ENCODE measurements at places on chromosomes 4 and X. TPM values are rescaled to one million over a fixed set of nuclear protein-coding genes. Genes with fewer than 3 reads are reported as not detected.

DNA sequence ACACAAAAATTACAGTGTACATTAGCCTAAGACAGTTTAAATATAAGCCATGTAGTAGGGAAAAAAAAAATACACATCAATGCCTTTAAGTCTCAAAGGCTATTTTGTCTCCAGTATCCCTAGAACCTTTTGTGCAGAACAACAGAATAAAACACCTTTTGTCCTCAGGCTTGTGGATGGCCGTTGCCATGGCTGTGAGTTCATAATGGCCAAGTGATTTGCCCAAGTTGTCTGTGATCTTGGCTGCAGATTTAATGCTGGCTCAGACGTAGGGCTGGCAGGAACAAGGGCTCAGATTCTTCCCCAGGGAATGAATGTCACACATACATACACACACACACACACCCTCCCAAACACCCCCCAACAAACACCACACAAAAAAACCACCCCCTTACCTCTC lies 25.3 kb downstream of the GPM6B start:
- no peak for DNase-seq

DNA sequence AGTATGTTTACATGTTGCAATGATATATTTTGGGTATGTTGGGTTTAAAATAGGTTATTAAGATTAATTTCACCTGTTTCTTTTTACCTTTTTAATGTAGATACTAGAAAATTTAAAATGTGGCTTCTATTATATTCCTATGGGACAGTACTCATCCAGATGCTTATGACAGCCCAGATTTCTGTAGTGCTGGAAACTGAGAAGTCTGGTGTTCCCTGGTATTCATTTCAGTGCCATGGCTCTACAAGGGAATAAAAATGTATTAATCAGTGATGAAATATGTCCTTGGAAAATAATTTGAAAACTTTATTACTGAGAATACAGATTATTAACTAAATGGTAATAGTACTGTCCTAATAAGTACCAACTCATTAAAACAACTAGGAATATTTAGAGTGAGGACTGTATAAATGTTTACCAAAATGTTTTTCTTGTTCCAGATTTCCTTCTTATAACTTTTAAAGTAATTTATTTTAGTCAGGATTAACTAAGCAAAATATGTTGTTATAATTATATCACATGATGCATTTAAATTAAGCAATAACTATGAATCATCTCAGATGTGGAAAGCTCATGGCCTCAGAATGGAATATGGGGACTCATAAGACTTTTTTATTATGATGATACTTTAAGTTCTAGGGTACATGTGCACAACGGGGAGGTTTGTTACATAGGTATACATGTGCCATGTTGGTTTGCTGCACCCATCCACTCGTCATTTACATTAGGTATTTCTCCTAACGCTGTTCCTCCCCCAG lies 25.3 kb downstream of the ARHGAP24 start:
- DNase-seq, result no peak

- no peak for DNase-seq
Observed at GRCh38 chr4:128060121-128060698, 902 bp upstream of the LARP1B start.

DNA sequence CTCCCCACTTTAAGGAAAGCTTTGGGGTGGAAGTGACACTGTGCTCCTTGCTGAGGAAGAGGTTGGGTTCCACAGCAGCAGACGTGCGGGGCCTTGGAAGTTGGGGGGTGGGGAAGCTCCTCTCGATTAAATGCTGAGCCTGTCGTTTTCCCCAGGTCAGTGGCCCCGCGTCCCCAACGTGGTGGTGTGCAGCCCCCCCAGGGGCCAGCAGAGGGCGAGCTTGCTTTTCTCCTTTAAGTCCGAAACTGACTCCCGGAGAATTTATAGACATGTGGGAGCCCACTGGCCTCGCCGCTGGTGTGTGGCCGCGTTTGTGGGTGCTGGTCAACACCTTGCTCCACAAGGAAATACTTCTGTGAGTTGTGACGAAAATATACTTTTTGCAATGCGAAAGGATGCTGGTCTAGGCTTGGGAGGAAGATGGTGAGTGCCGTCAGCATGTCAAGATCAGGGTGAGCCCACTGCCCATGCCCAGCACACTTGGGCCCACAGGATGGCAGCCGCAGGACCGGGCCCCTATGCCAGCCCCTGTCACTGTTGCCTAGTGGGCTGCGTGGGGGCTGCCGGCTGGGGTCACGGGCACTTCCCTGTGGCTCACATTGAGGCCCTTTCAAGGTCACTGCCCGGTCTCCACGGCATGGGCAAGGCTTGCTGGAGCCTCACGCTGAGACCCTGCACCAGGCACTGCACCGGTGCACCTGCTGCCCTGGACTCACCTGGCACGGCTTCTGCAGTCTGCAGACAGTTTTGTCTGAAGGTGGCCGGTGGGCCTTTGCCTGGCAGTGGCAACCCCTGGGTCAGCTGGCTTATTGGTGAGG lies 9.4 kb downstream of the UVSSA start:
- DNase-seq, result peak; percentile 69

DNA sequence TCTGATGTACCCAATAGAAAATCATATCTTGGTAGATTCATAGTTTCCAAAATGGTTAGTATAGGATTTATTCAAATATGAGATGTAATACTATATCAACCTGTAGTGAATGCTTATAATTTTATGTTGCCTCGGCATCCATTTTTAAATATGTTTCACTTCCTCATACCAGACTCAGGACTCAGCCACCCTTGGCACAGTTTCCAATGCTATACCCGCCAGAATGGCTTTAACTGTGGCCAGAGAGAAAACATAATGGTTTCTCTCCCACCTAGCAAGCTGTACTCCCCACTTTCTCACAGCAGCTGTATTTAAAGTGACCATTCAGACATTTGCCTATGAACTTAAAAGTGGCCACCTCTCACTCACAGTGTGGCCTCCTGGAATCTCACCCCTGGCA lies 466.6 kb upstream of the PABPC4L start:
- DNase-seq, result no peak

DNA sequence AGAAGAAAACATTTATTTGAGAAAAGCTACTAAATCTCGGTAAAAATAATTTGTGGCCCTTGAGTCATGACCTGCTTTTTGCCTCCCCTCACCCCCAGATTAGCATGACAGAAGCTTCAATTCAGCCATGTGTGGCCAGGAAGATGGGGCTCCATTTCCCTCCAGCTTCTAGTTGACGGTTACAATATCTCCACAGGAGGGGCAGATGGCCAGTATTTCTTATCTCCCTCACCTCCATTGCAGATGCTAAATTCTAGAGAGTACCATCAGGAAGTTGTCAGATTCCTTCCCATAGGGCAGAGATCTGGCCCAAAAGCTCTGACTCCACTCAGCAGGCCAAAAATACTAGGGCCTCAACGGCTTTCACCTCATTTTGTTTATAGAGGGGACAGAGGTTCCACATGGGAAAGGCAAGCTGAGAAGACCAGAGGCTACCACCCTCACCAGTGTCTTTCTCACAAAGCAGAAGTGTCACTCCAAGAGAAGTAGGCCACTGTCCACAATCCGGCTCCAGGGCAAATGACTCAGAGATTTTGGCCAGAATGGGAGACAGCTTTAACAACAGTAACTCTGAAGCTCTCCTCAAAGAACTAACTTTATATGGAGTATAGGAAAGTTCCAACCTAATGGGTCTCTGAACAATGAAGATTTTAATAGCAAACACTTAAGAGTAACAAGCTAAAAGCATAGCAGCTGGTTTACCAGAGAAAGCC lies 108.3 kb downstream of the TBC1D19 start:
- no peak for DNase-seq

GRCh38 chr4:118340109-118340508 lies 12.7 kb downstream of the PRSS12 start:
- DNase-seq, result no peak

GRCh38 chr4:97759785-97760184 lies 383.5 kb downstream of the STPG2 start:
- no peak for DNase-seq

DNA sequence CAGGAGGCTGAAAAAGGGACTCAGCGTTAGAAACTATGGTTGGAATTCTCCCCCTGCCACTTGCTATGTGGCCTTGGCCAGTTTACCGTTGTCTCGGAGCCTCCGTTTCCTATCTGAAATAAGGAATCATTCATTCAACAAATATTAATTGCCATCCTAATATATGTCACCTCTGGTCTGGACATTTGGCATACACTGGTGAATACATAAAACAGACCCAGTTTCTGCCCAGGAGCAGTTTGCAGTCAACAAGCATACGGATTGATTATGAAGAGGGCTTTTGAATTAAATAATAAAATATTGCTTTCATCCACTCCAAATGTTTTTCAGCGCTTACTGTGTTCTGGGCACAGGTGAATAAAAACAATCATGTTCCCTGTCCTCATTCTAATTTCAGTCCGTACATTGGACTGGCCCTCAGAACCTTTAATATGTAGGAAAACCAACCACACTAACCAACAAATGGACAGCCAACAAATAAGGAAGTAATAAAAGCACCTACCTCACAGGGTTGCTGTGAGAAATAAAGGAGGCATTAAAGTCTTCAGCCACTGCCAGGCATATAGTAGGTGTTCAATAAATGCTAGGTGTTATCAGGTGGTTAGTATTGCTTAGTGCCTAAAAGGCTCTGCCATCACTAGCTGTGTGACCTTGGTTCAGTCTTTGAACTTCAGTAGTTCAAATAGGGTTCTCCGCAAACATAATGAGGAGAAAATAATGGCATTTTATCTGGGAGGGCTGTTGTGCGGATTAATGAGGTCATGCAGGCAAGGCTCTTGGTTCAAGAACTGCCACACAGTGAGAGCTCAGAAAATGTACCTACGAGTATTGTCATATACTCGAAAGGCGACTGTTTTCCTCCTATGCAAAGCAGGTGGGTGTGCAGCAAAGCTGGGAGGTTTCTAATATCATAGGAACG lies 7.3 kb upstream of the GSX2 start:
- DNase-seq, result no peak

GRCh38 chrX:93673056-93673868 lies at the start of gene NAP1L3:
NAP1L3 (minus strand) TSS chrX:93673578; CDS start chrX:93673304, 274 bp downstream.
- peak; percentile 54 for DNase-seq

GRCh38 chr4:120081726-120082125 lies 15.1 kb upstream of the MAD2L1 start:
- no peak for DNase-seq

DNA sequence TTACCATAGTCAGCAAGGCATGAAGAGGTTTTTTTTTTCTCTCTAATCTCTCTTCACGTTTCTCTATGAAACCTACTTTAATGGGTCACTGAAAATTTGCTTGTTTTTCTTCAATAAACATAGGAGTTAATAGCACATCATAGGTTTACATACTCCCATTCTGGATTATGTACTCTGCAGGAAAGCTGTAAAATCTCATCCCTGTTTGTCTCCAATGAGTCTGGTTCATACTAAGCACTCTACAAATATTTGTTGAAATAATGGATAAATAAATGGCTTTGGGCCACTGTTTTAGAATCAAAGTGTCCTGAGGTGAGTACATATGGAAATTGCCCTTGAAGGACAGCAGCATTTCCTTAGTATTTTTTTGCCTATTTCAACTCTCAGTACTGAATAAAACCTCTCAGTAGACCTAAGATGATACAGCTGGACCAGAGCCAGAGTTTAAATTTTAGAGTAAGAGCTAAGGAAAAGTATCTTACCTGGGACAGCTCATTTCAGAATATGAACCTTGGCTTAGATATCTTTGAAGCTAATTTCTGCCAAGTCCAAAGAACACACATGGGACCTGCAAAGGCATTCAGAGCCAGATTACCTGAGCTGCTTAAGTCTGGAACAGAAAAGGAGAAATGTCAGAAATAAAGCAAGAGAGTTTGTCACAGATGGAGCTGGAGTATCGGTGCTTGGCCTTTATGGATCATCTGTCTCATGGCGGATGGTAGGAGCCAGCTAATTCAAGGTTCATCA lies 34.4 kb downstream of the PF4 start:
- DNase-seq, result no peak

- DNase-seq, result no peak
Observed at GRCh38 chr4:73673286-73673685, 53.0 kb upstream of the RASSF6 start.

DNA sequence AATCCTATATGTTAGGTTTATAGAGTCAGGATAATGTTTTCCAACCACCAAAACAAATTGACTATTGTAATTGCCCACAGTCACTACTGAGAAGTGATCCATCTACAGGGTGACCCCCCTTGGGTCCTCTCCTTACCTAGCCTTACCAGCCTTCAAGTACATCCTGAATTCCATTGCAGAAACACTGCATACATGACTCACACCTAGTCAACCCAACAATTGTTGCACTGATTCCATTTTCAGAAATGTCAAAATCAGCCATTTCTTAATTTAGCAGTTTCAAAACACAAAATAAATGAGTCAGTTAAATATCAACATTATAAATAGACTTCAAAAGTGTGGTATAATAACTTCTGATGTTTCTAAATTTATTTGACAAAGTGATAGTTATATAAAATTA lies 106.3 kb upstream of the TNIP3 start:
- DNase-seq, result no peak

DNA sequence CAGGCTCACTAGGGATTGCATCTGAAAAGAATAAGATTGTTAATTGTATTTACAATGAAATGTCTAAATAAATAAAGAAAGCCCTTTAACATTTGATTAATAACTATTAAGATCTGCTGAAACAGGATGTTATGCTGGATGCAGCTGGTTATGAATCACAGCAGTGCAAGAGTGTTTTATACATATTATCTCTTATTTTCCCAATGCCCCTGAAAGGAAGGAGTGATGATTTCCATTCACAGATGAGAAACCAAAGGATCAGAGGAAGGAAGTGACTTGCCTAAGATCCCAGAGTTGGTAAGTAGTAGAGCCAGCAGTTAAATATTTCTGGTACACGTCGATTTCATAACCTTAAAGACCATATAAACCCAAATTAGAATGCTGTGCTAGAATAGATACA lies 76.3 kb upstream of the ARHGAP36 start:
- no peak for DNase-seq

GRCh38 chr4:11201256-11201655 lies 227.4 kb downstream of the HS3ST1 start:
- no peak for DNase-seq

GRCh38 chr4:25532591-25532990 lies 123.1 kb upstream of the SLC34A2 start:
- DNase-seq, result no peak

DNA sequence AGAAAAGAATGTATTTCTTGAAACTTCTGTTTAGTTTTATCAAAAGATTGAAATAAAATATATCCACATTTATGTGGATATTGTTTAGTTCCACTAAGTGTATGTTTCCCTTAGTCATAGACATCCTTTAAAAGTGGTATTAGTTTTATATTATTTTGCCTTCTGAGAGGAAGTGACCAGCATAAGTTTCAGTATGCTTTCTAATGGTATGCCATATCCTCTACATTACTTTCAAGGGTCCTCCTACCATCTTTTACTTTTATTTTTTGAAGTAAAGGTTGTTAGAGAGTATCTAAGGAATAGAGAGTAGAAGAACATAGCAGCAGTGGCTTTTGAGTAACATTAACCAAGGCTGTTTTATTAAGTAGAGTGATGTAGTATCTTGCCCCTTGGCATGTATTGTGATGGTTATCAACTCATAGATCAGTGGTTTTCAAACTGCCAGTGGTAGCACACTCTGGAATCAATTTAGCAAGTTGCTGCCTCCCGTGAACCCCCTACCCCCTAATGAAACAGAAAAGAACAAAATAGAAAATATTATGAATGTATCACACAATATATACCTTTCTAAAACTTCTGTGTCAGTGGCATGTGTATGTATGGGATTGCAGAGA lies 44.8 kb downstream of the RBPJ start:
- DNase-seq, result no peak

UVSSA gene
- total RNA-seq, result 22.1 TPM

PRSS12 gene
- total RNA-seq, result 0.77 TPM

STAP1 gene
- total RNA-seq, result 3.5 TPM

PPEF2 gene
- not detected for total RNA-seq

ABCG2 gene
- 37.0 TPM for total RNA-seq
